ENCODE measurements at places on chromosomes 1 and 21.
A peak's percentile ranks its signal among the peaks of the same experiment; 100 is the strongest.

DNA sequence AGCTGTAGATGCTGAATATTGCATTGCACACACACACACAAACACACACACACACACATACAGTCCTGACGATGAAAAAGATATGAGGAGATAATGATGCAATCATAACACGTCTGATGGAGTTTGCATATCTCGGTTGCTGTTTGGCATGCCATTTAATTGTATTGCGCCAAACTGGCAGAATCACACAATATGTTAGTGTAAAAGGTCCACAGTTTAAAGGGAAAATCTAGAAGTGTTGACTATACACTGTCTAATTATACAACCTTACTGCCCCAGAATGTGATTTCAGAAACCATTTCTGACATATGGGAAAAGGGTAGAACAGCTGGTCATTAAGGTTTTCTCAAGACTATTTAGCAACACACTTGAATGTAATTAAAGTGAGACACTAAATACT is 123.7 kb upstream of the PROX1 start:
- DNase-seq: no peak

- DNase-seq: no peak
Observed at GRCh38 chr1:97844552-97845089, 76.2 kb downstream of the DPYD start.

- no peak for DNase-seq
Observed at GRCh38 chr1:28518745-28519341, 13.0 kb downstream of the RCC1 start.

GRCh38 chr1:52365071-52365745 is 797 bp downstream of the CC2D1B start:
- no peak for DNase-seq

GRCh38 chr1:214282630-214283242 is 1.8 kb downstream of the SMYD2 start:
- DNase-seq: no peak

DNA sequence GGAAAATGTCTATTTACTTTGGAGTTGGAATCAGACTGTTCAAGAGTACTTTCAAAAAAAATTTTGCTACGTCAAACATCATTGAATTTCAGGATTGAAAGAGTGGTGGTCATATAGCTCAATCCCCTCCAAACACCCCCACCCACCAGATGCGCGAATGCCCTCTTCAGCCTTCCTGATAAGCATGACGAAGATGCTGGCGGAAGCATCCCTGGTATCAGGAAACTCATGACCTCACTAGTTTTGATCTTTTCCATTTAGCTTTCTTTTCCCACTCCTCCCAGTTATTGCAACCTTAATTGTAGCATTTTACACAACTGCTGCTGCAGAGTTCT is 104.4 kb downstream of the LEPR start:
- DNase-seq: no peak

DNA sequence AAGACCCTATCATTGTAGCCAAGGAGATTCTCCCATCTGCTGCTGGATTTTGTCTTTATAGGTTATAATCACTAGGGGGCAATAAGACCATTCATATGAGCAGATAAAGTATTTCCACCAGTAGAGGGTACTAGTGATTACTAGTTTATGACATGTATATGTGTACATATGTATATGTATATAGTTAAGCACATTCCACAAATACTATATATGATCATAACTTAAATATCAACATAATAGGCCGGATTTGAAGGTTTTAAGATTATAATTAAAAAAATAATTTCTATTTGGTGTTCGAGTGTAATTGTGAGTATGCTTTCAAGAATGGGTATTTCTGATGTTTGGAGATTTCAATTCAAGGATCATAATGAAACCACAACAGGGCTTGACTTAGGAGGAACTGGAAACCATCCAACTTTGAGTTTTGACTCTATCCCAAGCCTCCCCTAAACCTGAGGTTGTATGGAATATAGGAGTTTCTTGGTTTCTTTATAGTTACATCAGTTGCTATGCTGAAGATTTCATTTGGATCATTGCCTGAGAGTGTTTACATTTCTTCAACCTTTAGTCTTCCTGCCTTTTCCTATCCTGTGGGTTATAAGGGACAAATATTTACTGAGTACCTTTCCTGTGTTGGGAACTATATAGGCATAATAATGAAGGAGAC is 16.9 kb downstream of the TCEANC2 start:
- DNase-seq: no peak

GRCh38 chr1:194279975-194280374 is 1093.6 kb upstream of the B3GALT2 start:
- no peak for DNase-seq

DNA sequence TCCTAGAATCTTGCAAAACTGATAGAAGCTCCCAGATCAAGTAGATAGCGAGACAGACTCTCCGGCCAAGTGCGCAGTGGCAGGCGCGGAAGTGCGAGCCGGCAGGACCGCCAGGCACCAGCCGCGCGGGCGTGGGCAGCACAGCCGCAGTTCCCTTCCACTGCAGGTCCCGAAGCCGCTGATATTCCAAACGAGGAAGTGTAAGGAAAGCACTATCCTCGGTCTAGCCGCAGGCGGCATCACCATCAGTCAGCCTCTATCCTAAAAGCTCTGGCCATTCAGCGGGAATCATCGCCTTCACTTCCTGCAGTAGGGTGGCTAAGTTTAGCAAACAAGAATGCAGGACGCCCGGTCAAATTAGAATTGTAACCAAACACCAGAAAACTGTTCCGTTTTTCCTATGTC is 710 bp downstream of the GLRX2 start:
- DNase-seq: no peak

DNA sequence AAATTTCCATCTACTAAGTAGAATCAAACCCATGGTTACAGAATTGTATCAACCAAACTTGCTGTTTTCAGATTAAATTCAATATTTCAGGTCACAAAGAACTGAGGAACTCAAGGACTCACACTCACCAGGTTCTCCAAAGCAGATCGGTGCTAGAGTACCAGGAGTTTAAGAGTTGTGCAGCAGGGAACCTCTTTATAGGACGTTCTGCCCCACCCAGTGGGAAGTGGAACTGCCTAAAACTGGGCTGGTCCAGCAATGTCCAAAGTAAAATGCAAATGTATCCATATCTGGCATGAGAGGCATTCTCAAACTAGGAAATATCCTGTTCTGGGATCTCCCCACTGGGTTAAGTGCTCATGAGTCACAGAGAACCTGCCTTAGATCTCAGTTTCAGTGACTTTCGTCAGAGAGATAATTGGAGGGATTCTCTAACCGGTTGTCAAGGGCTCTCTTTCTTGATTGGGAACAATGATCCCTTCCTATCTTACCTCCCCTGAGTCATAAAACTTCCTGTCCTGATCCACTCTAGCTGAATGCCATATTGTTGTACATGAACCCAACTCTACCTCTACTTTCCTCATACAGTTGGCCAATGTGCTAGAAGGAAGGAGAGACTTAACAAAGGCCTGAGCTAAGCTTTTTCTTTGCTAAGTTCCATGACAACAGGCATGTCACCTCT is at the start of gene SPRR2D:
Gene SPRR2D, minus strand, starts transcription at position 171 of the 682 bp plus-strand sequence. CDS start 774 bp downstream, outside the sequence.
- no peak for DNase-seq

DNA sequence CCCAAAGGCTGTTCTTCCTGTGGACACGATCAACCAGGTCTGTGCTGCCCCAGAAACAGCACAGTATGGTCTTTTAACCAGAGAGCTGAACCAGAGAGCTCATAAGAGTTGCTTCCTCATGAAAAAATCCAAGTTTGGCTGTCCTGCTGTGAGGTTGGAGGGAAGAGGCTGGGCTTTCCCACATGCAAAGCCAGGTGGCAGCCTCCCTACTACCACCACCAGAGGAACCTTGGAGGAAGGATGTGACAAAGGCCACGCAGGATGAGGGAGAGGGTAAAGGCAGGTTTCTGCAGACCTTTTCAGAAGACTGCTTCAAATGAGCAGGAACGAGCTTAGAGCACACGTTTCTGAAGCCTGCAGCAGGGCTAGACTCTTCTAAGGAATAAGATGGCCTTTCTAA is 27.1 kb downstream of the FAM78B start:
- no peak for DNase-seq

DNA sequence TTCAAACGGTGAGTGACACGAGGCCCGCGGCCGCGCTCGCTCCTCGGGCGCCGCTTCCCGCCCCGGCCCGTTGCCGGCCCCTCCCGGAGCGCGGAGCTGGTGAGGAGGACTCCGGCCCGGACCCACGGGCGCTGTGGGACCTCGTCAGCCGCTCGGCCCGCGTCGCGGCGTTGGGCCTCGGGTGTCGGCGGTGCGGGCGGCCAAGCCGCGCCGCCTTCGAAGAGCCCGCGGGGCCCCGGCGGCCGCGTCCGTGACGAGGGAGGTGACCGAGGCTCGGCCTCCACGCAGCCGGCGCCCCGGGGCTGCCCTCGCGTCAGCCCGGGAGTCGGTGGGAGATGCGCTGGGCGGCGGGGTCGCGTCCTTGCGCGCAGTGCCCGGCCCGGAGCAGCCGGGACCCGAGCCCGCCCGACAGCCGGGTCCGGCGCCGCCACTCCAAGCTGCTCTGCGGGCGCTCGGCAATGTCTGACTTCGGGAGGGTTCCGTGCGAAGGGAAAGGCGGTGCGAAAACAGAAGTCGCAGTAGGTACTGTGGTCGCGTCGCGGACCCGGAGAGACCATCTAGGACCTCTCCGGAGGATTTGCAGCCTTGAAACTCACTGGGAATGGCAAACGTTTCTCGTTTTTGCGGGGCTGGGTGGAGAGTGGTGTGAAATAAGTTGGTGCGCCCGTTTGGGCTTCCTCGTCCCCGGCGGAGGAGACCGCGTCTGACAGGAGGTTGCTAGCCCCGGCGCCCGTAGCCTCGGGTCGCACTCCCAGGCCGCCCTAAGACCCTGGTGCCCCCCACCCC is 829 bp downstream of the SPEN start:
- peak; percentile 43 for DNase-seq

DNA sequence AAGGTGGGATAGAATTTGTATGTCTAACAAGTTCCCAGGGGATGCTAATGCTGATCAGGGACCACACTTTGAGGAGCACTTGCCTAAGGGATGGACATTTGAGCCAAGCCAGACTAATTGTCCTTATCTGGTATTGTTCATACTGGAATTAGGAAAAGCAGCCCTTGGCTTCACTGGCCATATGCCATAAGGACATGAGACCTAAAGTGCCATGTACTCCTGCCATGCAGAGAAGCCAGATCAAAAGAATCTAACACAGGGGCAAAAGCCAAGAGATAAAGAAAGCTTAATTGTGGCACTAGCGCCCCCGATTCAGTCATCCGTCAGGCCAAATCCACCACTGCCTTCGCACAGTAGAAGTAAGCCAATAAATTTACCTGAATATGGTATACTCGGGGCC is 45.7 kb downstream of the RNF11 start:
- DNase-seq: no peak

DNA sequence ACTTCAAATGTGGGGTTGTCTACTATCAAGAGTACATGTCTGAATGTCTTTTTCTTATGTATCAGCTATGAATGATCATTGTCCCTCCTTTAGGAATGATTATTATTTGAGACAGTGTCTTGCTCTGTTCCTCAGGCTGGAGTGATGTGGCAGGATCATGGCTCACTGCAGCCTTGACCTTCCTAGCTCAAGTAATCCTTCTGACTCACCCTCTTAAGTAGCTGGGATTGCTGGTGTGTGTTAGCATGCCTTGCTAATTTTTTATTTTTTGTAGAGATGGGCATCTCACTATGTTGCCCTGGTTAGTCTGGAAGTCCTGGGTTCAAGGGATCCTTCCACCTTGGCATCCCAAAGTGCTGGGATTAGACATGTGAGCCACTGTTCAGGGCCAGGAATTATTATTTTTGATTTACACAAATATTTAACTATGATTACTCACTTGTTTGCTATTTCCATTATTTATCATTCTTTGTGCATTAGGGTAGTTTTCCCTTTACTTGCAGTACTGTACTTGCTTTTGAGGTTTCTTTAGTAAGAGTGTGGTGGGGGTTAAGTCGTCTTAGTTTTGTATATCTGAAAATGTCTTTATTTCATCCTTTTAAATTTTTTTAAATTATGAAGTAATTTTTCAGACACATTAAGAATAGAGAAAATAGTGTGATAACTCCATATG is 12.8 kb downstream of the S100A7 start:
- no peak for DNase-seq

DNA sequence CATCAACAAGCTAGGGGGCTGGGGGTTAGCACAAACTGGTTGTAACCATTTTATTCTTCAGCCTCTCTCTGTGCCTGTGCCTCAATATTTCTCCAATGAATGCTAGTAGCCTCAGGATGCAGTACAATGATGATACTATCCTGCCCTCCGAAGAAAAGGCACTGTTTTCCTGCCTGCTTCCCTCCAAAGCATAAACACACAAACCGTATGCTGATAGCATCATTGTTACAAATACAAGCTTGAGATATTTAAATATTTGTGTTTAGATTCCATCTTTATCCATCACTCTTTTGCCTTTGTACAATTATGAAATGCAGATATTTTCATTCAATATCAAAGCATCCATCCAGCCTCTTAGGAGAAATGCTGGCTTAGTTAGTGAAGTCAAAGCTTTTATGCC is 404.8 kb downstream of the DUSP10 start:
- no peak for DNase-seq

- no peak for DNase-seq
Observed at GRCh38 chr1:107145637-107146036, 4.8 kb downstream of the NTNG1 start.

DNA sequence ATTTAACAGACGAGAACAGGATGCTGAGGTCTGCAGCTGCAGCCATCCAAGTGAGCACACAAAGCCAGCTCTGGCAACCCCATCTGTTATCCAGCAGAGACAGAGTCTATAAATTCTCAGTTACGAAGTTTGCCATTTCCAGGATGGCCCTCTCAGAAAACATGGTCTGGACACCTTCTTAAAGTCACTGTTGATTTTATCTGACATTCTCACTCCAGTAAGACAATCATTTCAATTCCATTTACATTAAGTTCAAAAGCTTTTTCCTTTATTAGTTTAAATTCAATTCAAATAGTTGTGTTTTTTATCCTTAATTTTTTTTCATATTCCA is 125.5 kb downstream of the DMRTB1 start:
- DNase-seq: no peak

- DNase-seq: peak; percentile 32
Observed at GRCh38 chr21:42258150-42258884, 39.4 kb downstream of the ABCG1 start.

DNA sequence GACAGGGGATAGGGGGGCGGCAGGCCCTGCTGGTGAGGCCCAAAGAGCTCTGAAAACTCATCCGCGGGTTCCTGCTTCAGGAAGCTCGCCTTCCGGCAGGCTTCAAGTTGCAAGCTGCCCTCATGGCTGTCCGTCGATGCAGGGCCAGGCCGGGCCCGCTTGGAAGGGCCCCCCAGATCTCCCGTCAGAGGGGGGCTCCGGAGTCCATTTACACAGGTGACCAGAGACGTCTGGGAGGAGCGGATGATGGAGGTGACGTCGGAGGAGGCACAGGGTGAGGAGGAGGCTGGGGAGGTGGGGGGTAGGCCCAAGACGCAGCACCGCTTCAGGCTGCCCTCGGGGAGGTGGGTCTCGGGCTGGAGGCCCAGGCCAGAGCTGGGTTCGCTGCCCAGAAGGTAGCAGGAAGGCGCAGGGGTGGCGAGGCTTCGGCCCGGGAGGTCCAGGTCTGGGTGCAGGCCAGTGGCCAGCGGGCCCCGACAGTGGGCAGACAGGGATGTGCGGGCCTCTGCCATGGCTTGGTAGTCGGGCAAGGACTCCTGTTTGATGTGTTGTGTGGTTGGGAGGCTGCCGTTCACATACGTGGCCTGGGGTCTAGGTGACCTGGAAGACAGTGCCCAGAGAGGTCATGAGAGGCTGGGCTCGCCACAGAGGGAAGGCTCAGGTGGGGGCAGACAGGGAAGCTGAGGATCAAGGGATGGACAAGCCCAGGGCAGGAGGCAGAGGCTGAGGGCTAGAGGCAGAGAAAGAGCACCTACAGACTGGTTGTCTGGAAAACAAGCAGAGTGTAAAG is 135.4 kb downstream of the DMRTB1 start:
- no peak for DNase-seq

- DNase-seq: no peak
Observed at GRCh38 chr1:44926311-44926781, 60.0 kb downstream of the EIF2B3 start.

GRCh38 chr1:65069011-65069565 is 78.9 kb upstream of the AK4 start:
- no peak for DNase-seq

All from activated gamma-delta T cell (primary cell).